H9 (cell line): ENCODE measurements at places on chromosomes 1 and 21. TPM values are rescaled to one million over a fixed set of nuclear protein-coding genes. Genes with fewer than 3 reads are reported as not detected.

GRCh38 chr1:189500778-189501177, 976.9 kb downstream of the BRINP3 start:
- no peak overlapping the region for H3K27ac ChIP-seq
- no peaks in the 10 kb centered on the region for H3K27me3 ChIP-seq
- H3K4me3 ChIP-seq = no peak overlapping the region
- H3K36me3 ChIP-seq = no peaks in the 10 kb centered on the region

The LPAR3 gene
- 2.5 and 3.0 TPM in 2 replicates for total RNA-seq

DNA sequence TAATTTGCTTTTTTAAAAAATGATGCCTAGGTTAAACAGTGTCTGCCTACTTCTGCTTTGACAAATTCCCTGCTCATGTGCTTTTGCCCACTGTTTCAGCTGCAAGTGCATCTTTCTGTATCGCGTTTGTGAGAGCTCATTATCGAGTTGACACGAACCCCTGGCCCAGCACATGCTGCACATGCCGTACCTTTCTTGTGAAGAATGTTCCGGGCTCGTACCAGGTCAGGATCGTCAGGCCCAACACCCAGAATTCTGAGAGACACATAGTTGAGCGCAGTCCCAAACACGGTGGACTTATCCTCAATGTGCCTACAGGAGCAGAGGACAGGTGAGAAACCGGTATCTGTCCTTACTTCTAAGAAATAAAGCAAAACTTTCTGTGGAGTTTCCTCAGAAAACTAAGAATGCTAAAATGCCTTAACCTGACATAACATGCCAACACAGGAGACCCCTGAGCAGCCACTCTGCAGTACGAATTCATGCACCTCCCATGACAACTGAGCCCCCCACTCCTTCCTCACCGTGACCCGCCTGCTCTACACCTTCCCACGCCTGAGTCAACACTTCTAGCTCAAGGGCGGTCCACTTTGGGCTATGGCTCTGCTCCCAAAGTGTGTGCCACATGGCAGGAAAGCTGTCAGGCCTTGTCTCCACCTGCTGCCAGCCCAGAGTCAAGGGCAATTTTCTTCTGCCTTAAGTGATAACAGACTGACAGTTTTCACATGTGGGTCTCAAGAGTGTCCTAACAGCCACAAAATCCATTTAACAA, 6.7 kb downstream of the LSS start:
- no peak for DNase-seq
- no peak overlapping the region for H3K27ac ChIP-seq
- no peak overlapping the region for H3K4me3 ChIP-seq
- H3K27me3 ChIP-seq = no peaks in the 10 kb centered on the region
- no peaks in the 10 kb centered on the region for H3K4me1 ChIP-seq

The NID1 gene
- 28.2 and 28.5 TPM in 2 replicates for total RNA-seq

The ERG gene
- total RNA-seq = 0.11 and 0.18 TPM in 2 replicates

The LCE1D gene
- total RNA-seq = not detected in 2 replicates

The RIIAD1 gene
- 1.4 TPM in 1 of 2 replicates, not detected in the other for total RNA-seq

DNA sequence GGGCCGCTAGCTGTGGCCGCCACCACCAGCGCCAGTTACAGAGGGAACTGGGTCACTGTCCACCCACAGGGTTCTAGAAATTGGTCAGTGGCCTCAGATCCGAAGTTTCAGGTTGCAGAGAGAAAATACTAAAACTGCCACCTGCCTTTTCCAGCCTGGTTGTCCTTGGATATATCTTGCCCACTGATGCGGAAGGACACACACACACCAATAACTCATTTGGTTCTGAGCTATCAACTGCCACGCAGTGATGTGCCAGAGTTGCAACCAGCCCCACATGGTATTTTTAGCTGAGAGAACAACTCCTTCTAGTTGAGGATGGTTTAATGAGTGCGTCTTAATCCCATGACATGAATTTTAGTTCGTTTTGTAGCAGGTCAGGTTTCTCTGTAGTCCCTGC, 68.1 kb downstream of the SH3BGR start:
- no peak for DNase-seq
- no peaks in the 10 kb centered on the region; the same call in 1 of the 2 replicates for H3K4me1 ChIP-seq
- H3K4me3 ChIP-seq = no peak overlapping the region
- no peaks in the 10 kb centered on the region for H3K27me3 ChIP-seq
- no peak overlapping the region for H3K27ac ChIP-seq

- H3K36me3 ChIP-seq = peaks cover 4% of the 10 kb centered on the region; the same call in 2 of the 3 replicates
- H3K27me3 ChIP-seq = no peaks in the 10 kb centered on the region
- H3K27ac ChIP-seq = no peak overlapping the region
- no peaks in the 10 kb centered on the region for H3K4me1 ChIP-seq
Observed at GRCh38 chr21:44420416-44421205, 34.7 kb upstream of the LRRC3 start.

DNA sequence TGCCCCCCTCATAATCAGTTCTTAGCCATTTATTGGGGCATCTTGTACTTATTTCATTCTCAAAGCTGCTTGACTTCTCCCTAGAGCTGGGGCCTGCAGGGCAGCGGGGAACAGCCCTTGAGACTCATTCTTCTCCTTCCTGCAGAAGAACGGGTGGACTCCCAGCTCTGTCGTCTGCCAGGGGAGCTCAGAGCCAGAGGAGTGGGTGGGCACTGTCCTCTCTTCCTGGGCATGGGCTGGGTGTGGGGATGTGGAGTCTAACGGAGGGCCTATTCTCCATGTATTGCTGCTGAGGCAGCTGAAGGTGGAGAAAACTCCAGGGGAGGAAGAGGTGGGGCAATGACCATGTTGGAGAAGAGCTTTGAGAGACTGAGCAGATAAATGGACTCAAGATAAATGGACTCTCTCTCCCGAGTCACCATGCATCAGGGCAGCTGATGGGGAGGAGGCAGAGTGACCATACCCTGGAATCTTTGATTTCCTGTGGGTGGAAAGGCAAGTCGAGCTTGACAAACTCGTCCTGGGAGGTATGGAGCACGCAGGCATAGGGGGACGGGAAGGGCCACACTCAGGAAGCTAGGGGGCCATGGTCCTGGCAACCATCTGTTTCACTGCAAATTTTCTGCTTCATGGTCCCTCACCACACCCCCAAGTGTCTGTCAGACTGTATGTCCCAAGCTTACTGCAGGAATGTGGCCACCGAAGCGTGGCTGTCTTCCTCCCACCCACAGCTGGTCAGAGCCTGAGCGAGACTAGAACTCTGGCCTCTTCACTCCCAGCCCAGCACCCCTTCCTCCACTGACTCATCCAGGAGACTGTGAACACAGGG, 56.9 kb upstream of the ATP2B4 start:
- H3K4me3 ChIP-seq = no peak overlapping the region
- peaks cover 4% of the 10 kb centered on the region for H3K4me1 ChIP-seq
- H3K36me3 ChIP-seq = no peaks in the 10 kb centered on the region
- no peaks in the 10 kb centered on the region for H3K27me3 ChIP-seq
- no peak overlapping the region for H3K27ac ChIP-seq
- no peak for DNase-seq

DNA sequence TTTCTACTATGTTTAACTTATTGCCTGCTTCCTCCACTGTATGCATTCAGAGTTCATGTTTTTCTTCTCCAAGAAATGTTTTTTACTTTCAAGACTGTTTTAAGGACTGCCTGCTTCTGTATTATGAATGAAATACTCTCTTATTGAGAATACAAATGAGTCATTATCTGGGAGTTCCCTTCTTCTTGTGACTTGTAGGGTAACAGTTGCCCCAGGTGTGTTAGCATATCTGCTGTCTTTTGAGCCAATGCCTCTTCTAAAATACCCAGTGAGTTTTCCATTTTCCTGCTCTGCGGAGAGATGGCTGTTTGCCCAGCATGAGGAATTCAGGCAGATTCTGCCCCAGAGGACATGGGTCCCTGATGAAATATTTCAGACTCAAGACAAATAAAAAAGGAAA, 34.1 kb upstream of the ST6GALNAC5 start:
- no peaks in the 10 kb centered on the region for H3K4me1 ChIP-seq
- H3K36me3 ChIP-seq = no peaks in the 10 kb centered on the region
- no peak for DNase-seq
- H3K27me3 ChIP-seq = no peaks in the 10 kb centered on the region

GRCh38 chr1:30359539-30360220, 363.7 kb downstream of the MATN1 start:
- no peak overlapping the region for H3K27ac ChIP-seq
- no peaks in the 10 kb centered on the region for H3K36me3 ChIP-seq
- DNase-seq = no peak
- no peaks in the 10 kb centered on the region for H3K27me3 ChIP-seq
- no peak overlapping the region for H3K4me3 ChIP-seq

The ANKRD34A gene
- total RNA-seq = 0.20 and 0.39 TPM in 2 replicates

- H3K4me3 ChIP-seq = peak overlapping the region; percentile 88
- peaks cover 16% of the 10 kb centered on the region for H3K36me3 ChIP-seq
- H3K27ac ChIP-seq = no peak overlapping the region
- no peak for DNase-seq
- no peaks in the 10 kb centered on the region for H3K27me3 ChIP-seq
- H3K4me1 ChIP-seq = no peaks in the 10 kb centered on the region
Observed at GRCh38 chr1:228109962-228110488, 926 bp upstream of the MRPL55 start.

GRCh38 chr1:186878356-186878755, 49.6 kb downstream of the PLA2G4A start:
- DNase-seq = no peak
- H3K4me3 ChIP-seq = no peak overlapping the region
- H3K36me3 ChIP-seq = no peaks in the 10 kb centered on the region
- H3K27ac ChIP-seq = no peak overlapping the region
- H3K4me1 ChIP-seq = peaks cover 2% of the 10 kb centered on the region; the same call in 1 of the 2 replicates

- no peaks in the 10 kb centered on the region for H3K27me3 ChIP-seq
- no peak for DNase-seq
- no peak overlapping the region for H3K27ac ChIP-seq
- H3K36me3 ChIP-seq = no peaks in the 10 kb centered on the region
- H3K4me3 ChIP-seq = no peak overlapping the region
Observed at GRCh38 chr1:14247666-14248065, 350.8 kb upstream of the KAZN start.

- no peaks in the 10 kb centered on the region for H3K36me3 ChIP-seq
- no peaks in the 10 kb centered on the region; the same call in 1 of the 2 replicates for H3K4me1 ChIP-seq
- H3K4me3 ChIP-seq = no peak overlapping the region
- no peak overlapping the region for H3K27ac ChIP-seq
- no peak for DNase-seq
Observed at GRCh38 chr21:33884376-33885171, 31.0 kb downstream of the ATP5PO start.

GRCh38 chr1:43318831-43319230, 18.0 kb downstream of the TIE1 start:
- no peaks in the 10 kb centered on the region for H3K4me1 ChIP-seq
- no peak overlapping the region for H3K4me3 ChIP-seq
- H3K36me3 ChIP-seq = no peaks in the 10 kb centered on the region

DNA sequence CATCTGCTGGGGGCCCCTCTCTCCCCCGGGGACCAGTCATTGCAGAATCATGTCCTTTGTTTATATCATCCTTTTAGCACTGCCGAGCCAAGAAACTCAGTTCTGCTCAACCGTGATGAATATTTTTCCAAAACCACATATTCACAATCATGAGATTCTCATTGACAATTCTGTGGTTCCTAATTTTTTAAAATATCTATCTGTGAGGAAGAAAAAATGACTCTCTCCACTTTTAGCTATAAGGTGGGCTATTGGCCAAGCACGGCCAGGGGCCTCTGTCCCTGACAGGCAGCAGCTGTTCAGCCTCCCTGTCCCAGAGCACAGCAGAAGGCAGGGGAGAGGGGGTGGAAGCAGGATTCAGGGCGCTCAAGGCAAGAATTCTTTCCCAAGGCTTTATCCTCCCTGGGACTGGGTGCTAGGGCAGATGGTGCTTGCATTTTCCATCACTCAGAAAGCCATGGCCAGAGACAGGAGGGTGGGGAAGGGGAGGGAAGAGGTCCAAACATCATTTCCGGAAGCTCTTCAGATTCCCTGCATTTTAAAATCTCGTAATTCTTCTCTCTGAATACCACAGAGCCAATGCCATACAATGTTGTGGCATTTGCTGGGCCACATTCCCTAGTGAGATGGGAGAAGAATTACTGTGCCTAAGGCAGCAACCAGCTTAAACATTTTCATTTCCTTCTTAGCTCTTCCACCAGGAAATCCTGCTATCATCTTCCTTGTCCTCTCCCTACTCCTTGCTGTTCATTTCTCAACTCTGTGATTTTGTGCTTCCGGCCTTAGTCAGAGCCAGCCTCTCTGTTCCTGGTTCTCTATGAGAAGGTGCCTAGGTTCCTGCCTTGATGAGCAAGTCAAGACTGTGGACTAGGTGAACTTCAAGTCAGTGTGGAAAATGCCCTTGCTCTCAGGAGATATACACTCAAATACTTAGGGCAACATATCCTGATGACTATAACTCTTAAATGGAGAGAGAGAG, 60.3 kb downstream of the KCNJ6 start:
- H3K27me3 ChIP-seq = no peaks in the 10 kb centered on the region
- H3K4me3 ChIP-seq = no peak overlapping the region; the same call in 1 of the 3 replicates
- no peak overlapping the region for H3K27ac ChIP-seq
- H3K4me1 ChIP-seq = no peaks in the 10 kb centered on the region
- H3K36me3 ChIP-seq = peaks cover 22% of the 10 kb centered on the region

GRCh38 chr1:77030401-77031105, 163.3 kb downstream of the ST6GALNAC5 start:
- no peak overlapping the region for H3K27ac ChIP-seq
- DNase-seq = no peak
- no peaks in the 10 kb centered on the region for H3K36me3 ChIP-seq
- no peaks in the 10 kb centered on the region for H3K27me3 ChIP-seq
- no peak overlapping the region for H3K4me3 ChIP-seq

The KIAA1614 gene
- total RNA-seq = 0.88 and 1.3 TPM in 2 replicates

- H3K36me3 ChIP-seq = peaks cover 34% of the 10 kb centered on the region
- no peaks in the 10 kb centered on the region for H3K27me3 ChIP-seq
- no peak overlapping the region for H3K4me3 ChIP-seq
- DNase-seq = no peak
- H3K4me1 ChIP-seq = no peaks in the 10 kb centered on the region
Observed at GRCh38 chr21:46516068-46516467, 57.4 kb downstream of the DIP2A start.
